Activated CD8-positive, alpha-beta T cell treated with anti-CD3 and anti-CD28 coated beads, Interleukin-2, amount 10 ng/mL, durations not matched to agents 7 days and 5 days (primary cell): ENCODE measurements at places on chromosomes 2 and 18. TPM values are rescaled to one million over a fixed set of nuclear protein-coding genes. Genes with fewer than 3 reads are reported as not detected.

DLX1 gene
- not detected for total RNA-seq

SPRED2 gene
- total RNA-seq = 9.5 TPM

FOSL2 gene
- total RNA-seq = 37.3 TPM

DNAH7 gene
- not detected for total RNA-seq

ELOA2 gene
- not detected for total RNA-seq

PDE11A gene
- not detected for total RNA-seq

RPRM gene
- total RNA-seq = 0.24 TPM

TNFRSF11A gene
- 4.0 TPM for total RNA-seq
